Ureter (tissue), 1 donor: ENCODE measurements at places on chromosomes 2 and 18. TPM values are rescaled to one million over a fixed set of nuclear protein-coding genes. Genes with fewer than 3 reads are reported as not detected.

DNA sequence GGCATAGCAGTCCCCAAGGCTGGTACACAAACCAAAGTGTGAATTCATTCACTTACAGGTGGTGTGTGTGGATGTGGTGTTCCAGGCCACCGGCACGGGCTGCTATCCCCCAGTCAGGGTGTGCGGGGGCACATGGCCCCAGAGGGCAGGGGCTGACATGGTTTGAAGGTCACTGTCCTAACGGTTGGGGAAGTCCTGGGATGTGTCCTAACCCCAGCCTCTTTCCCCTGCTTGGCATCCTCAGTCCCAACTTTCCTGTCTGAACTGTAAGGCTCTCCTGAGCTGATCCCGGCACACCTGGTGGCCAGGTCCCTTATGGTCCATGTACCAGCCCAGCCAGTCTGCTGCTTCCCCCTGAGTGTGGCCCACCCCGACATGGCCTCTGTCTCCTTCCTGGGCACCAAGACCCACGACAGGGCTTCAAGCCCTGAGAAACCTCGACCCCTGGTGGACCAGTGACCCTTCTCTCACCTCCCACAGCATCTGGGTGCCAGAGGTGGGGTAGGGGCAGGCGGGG is 2.4 kb upstream of the TMEM185B start:
- no peak for DNase-seq

DNA sequence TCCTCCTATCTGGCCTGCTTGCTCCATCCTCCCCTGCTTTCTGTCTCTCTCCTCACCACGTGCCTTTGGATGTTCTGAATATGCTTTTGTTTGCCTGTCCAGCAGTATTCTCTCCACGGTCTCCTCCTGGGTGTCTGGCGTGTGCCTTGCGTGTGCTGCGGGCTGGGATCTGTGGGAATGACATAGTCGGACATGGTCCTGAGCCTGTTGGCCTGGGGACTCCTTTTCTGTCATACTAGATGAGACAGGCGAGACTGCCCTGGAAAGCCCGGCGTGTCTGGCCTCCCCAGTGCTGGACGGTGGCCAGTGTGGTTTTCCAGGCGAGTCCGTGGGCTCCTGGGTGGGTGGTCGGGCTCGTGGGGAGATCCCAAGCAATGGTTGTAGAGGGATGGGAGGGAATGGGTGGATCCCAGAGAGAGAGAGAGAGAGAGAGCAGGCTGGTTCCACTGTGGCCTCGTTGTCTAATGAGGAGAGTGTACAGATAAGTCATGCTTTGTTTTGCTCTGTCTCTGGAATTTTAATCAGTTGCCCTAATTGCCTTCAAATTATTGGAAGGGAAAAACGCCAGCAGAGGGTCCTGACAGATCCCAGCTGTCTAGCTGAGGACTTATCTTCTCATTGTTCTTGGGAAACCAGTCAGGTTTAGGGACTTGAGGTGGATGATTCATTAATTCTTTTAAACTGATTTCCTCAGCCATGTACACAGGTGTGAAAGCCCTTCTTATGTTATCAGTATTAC is 58.3 kb downstream of the HPCAL1 start:
- DNase-seq, result no peak

The ZNF385B gene
- total RNA-seq, result 0.83 TPM

- DNase-seq, result no peak
These were observed 488.7 kb downstream of the THSD7B start for GRCh38 chr2:137254052-137254451.

DNA sequence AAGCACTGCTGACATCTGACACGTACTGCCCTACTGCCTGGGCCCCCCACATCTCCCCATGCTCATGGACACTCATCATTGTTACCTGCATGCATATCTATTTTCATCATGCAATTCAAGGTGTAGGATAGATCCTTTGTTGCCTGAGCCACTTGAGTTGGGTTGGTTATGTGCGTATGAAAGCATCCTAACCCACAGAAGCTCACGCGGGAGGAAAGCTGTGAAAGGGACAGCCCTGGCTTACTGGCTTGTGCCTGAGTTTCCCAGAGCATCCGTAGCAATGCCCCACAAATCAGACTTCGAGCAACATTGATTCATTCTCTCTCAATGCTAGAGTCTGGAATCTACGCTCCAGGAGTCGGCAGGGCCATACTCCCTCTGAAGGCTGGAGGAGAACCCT is 285.5 kb downstream of the PHLPP1 start:
- no peak for DNase-seq

- DNase-seq, result no peak
These were observed 1106.4 kb upstream of the ZEB2 start for GRCh38 chr2:145626301-145626700.

DNA sequence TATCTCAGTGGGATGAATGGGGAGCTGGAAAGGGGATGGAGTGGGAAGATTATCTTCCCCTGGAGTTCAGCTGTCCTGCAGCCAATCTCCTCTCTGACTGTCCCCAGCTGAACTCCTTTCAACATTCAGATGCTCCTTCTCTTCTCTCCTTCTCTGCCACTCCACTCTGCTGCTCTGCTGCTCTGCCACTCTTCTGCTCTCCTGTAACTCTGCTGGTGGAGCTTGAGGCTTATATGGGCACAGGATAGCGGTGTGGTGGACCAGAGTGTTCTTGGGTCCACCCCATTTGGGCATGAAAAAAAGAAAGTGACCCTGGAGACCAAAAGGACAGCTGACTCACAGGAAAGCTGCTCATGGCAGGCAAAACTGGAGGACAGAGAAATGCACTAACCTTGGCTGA is 26.6 kb downstream of the FAHD2B start:
- no peak for DNase-seq

- DNase-seq, result no peak
These were observed 65.2 kb downstream of the SOCS6 start for GRCh38 chr18:70354080-70354479.

DNA sequence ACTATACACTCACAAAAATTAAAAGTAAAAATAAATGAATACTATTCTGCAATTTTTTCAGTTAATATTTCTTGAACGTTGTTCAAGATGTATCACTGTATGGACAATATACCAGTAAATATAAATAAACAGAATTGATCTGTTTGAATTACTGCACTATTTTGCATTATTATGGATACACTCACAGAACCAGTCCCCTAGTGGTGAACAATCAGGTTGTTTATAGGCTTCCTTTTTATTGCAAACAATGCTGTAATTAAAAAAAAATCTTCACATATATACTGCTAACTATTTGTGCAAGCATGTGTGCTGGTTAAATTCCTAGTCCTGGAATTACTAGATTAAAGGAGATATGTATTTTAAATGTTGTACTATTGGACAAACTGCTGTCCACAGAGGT is 306.0 kb downstream of the FBXO15 start:
- DNase-seq, result no peak

The DNAH6 gene
- total RNA-seq, result 2.2 TPM

The CNDP1 gene
- 0.31 TPM for total RNA-seq

DNA sequence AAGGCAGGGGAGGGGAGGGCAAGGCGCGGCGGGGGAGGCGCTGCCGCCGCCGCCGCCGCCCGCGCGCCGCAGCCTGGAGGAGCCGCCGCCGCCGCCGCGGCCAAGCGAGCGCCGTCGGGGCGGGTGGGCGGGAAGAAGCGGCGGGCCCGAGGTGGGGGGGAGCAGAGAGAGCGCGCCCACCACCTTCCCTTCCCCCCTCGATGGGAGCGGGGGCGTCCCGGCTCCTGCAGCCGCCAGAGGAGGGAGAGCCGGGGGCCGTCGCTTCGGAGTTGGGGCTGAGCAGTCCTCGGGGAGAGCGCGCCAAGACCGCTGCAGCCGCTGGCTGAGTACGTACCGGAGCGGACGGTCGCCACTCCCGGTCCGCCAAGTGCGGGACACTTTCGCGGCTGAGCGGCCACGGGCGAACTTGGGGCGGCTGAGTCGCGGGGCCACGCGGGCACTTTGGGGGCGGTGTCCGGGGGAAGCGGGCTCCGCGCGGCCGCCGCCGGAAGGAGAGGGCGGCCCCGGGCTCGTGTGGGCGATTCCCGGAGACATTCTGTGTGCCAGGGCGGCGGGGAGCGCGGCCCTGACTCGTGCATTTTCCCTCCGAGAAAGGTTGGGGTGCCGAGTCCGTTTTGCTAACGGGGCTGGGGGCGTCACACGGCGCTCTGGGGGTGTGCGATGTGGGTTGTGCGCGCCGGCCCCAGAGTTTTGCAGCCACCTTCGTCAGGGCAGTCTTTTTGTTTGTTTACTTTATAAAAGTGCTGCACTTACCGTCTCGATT is at the start of gene NAB1:
TSS of gene NAB1 (plus strand) at position 49 of the 763 bp plus-strand sequence. CDS start 10,094 bp downstream, outside the sequence.
- DNase-seq, result peak; percentile 56

The IGFBP5 gene
- 697 TPM for total RNA-seq

DNA sequence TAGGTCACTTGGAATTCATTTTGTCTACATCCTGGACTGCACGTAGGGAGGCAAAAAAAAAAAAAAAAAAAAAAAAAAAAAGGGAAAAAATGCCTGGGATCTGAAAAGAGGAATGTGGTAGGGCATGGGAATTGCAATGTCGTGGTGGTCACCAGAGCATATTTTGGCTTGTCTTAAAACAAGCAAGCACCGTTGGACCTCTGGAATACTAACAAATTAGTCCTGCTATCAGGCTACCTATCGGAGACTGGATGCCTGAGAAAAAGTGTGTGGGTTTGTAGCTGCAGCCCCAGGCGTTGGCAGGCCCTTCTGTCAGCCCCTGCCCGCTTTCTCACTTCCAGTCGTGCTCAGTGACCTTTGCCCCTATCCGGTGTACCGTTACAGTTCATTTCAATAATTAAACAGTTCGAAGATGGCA is 588.5 kb upstream of the ZEB2 start:
- no peak for DNase-seq

The TRIM43 gene
- not detected for total RNA-seq

DNA sequence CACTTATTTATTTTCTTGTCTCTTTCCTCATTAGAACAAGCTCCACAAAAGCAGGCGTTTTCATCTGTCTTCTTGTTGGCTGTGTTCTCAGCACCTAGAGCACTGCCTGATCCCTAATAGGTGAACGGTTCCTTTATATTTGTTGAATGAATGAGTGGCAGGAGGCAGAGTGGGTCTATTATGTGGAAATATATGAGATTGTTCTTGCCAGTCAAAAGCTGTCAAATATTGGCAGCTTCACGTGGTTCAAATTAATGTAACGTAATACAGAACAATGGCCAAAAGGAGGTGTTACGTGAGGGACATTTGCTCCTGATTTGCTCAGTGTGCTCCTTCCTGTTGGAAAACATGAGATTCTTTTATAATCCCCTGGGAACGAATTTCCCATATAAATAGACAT is 8.5 kb upstream of the ARHGAP25 start:
- DNase-seq, result peak; percentile 13
